Left hindlimb (tissue), 1 donor: ENCODE measurements at places on chromosomes 2 and 18.

DNA sequence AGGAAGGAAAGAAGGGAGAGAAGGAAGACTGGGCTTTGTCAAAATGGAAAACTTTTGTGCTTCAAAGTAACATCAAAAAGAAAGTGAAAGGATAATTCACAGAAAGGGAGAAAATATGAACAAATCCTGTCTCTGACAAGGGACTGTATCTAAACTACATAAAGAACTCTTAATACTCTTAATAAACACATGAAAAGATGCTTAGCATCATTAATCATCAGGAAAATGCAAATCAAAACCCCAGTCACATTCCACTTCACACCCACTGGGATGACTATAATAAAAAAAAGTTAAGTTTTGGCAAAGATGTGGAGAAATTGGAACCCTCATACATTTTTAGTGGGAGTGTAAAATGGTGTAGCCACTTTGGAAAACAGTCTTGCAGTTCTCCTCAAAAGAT is 11.8 kb upstream of the ZFP36L2 start:
- no peak for DNase-seq

DNA sequence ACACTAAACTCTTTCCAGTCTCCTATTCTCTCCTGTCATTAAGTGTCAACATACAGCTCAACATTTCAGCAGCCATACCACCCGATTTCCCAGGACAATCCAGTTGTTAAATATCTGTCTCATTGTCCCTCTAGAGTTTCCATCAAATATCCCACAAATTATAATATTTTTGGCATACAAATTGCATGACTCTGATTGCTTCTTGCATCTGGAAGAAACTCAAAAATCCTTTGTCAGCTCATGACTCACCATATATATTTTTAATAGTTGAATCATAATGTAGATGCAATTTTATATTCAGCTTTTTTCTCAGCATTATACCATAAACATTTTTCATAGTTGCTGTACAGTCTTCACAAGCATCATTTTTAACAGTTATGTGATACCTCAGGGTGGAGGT is 7.2 kb downstream of the SLC30A3 start:
- no peak for DNase-seq

GRCh38 chr2:238613610-238614009 is 186.9 kb downstream of the ASB1 start:
- no peak for DNase-seq

DNA sequence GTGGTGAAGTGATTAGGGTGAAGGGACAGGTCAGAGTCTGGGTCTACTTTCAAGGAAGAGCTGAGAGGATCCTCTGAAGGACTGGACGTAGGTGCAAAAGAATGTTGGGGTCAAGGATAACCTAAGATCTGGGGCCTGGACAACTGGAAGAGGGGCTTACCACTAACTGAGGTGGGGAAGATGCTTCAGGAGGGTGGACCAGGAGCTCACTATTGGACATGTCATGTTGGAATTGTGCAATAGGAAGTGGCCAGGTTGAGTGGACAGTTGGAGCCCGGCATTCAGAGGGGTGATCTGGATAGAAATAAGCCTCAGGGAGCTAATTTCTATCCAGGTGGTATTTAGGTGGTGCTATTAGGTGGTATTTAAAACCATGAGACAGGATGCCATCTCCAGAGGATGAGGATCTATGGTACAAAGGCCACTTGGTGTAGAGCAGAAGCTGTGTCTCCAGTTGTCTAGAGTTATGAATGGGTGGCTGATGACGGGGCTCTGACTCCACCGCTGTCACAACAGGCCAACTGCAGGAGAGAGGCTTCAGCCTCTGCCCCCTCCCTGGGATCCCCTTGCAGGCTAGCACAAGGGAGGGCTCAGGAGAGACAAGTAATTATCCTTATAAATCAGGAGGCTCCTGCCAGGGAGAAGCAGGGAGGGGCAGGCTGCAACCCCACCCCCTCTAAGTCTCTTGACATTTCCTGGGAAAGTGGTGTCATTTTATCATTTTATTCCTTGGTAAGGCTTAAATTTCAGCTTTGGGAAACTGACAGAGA is 158.0 kb downstream of the SMAD7 start:
- no peak for DNase-seq

- DNase-seq: no peak
Measured at GRCh38 chr2:71743995-71744675, 290.8 kb downstream of the DYSF start.

- peak; percentile 32 for DNase-seq
Measured at GRCh38 chr2:45458909-45459563, 152.0 kb downstream of the SRBD1 start.

DNA sequence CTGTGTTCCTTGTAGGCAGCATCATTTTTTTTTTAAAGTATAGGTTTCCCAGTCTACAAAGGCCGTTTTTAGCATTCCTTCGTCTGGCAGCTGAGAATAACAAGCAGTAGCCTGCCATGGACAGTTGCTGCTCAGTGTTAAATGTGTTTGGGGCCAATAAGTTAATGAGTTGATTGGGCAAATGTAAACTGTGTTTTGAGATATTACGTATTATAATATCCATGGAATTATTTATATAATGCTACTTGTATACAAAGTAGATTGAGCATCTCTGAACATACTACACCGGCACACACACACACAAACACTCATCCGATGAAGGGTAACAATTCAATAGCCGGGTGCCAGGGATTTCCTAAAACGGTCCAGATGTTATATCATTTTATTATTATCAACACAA is 97.2 kb downstream of the IRS1 start:
- DNase-seq: no peak

GRCh38 chr2:11784747-11785610 is 38.5 kb downstream of the LPIN1 start:
- DNase-seq: peak; percentile 77

- peak; percentile 40 for DNase-seq
Measured at GRCh38 chr2:14234911-14235310, 397.6 kb upstream of the LRATD1 start.

DNA sequence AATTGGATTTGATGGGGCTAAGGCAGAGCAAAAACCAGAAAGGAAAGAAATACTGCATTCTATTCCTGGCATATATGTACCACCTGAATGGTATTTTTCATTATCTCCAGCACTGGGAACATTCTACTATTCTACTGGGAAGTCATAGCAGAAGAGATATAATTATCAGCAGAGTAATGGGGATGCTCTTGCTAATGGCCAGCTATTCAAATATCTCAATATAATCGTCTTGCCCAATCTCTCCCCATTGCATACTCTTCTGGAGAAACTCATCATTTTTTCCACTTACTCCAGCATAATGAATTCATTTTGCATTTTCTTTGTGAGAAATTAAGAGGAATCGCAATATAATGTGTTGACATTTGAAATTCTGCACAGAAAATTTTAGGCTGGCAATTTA is 1794.7 kb upstream of the PIK3C3 start:
- DNase-seq: no peak

GRCh38 chr2:26696351-26696816 is 3.9 kb downstream of the KCNK3 start:
- no peak for DNase-seq

DNA sequence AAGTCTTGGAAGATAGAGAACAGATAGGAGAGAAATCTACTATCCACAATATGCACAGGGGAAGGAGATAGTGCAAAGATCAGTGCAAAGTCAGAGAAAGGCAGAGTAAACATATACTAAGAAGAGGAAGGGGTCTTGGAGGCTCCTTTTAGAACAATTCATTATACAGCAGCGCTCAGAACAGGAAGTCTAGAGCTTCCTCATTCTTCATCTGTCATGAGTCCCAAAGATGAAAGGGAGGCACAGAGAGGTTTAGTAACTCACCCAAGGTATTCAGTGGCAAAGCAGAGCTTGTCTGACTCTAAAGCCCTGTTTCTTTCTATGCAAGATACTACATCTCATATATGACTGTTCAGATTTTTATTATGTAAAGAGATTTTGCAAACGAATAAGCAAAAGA is 1.4 kb downstream of the SP110 start:
- DNase-seq: no peak

DNA sequence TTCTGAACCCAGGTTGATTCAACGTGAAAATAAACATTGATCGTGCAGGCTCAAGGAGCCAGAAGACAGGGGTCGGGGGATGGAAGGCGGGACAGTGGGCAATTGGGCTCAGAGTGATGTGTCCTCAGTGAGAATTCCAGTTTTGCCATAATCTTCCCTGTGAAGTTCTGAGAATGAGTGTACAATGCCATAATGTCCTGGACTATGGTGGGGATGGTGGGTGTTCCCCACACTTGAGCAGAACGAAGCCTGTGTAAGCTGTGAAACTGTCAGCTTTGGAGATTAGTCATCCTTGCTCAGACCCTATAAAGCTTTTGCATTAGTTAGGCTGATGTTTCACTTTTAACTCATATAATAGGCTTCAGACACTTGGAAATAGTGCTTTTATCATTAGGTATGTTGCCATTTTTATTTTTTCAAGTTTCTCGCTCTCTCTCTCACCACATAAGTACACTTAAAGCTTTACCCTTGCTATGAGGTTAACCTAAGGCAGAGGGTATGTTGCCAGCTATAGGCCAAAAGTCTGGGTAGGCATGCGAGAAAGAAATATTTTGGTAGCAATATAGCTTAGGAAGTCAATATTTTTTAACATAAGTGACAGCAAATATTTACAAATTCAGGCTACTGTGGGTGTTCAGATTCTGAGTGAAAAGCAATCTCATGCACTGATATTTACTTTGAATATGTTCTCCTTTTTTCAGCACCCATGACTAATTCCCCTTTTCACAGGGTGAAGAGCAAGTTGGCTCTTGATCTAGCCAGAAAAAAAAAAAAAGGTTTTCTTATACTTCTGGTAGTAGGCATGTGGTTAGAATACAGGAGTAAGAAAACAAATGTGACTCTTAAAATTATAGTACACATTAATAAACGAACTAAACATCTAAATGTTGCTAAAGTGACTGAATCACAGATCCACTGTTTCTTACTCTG is 47.2 kb downstream of the CDC42EP3 start:
- DNase-seq: no peak

- DNase-seq: no peak
Measured at GRCh38 chr2:83899271-83899670, 559.8 kb downstream of the SUCLG1 start.

- DNase-seq: no peak
Measured at GRCh38 chr2:163155279-163155883, 316.8 kb upstream of the KCNH7 start.

GRCh38 chr2:200302940-200303727 is 3.4 kb upstream of the SPATS2L start:
- DNase-seq: no peak
